ENCODE measurements at places on chromosomes 11 and 22.

DNA sequence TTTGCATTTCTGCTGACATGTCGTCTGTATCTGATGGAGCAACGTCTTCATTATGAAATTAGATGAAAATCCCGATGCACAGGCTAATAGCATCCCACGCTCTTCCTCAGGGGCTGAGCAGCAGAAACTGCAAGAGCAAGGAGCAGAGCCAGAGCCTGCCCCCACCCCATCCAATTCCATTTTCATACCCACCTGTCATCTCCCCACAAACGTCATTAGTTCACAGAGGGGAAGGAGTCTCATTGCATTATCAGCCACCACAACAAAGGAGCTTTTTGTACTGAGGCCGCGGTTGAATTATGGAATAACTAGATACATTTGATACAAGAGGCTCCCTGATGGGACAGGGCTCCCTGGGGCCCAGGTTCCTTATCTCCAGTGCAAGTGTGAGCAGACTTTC lies 515.0 kb downstream of the NTM start:
- no peak for DNase-seq

DNA sequence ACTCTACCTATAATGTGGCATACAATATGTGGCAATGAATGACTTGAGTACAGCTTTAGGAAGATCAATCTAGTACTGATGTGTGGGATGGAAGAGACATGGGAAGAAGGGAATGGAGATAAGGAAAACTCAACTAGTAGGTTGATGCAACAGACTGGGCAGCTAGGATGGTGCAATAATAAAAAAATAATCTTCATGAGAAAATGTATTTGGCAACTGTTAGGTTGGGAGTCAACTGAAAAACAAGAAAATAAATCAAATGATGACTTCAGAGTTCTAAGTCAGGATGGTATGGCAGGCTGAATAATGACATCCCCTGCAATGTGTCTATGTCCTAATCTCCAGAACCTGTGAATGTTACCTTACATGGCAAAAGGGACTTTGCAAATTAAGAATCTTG lies 236.8 kb upstream of the PITPNB start:
- DNase-seq: no peak

DNA sequence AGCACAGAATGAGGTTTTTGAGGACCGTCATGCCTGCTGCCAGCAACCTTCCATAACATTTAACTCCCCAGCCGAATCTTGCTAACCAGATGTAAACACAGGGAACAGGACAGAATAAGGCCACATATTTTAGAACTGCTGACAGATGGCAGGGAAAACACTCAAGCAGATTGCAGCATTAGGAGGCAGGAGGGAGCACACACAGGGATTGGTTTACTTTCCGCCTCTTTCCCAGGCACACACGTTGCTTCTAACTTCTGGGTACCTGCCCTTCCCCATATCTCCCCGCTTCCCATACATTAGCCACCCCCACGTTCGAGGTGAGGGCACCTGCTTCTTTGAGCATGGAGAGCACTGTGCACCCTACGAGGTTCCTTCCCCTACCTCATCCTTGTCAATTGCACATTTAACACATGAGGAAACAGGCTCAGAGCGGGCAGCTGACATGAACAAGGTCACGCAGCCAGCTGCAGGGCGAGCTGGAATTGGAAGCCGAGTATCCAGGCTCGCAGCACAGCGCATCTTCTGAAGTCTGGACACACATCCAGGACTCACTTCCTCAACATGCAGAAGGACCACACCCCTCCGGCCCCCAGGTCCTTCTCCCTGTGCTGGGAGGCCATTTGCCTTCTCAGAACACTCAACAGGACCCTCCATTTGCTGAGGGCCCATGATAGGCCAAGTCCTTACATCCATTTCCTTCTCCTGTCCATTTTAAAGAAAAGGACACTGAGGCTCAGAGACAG lies 18.7 kb downstream of the ASPHD2 start:
- DNase-seq: no peak

- no peak for DNase-seq
Measured at GRCh38 chr11:126327281-126328000, 23.6 kb downstream of the DCPS start.

DNA sequence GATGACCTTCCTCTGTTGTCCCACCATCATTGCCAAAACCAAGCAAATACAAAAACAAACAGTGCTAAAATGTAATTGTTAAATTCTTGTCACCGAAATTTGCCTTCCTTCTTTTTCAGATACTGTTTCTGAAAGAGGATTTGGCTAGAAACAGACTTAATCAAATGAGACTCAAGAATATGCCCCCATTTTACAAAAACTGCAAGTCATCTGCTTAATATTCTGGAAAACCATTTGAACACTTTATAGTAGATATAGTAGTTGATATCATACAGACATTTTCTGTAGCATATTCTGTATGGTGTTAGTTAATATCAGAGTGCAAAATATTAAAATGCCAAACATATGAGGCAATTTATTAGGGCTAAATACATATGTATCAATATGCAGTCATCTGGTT lies 3.5 kb downstream of the OR5M1 start:
- DNase-seq: no peak

DNA sequence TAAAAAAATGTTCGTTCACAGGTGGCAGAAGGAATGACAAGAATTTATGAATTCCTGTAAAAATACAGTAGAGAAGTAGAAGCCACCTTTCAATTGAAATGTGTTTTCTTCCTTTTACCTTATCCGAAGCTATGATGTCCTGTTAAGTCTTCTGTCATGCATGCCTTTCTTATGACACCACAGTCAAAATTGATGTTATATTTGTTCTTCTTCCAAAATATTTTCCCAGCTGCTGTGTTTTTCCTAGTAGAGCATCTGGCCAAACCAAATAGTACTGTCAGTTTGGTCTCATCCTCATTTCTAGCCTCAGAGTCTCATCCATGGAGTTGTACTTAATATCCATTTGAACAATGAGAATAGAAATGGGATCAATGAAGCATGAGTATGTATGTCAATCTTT lies 206.1 kb downstream of the PGR start:
- no peak for DNase-seq
